ENCODE measurements at places on chromosomes 11 and 22. TPM values are rescaled to one million over a fixed set of nuclear protein-coding genes. Genes with fewer than 3 reads are reported as not detected.

SPDYC gene
- not detected for total RNA-seq

MRGPRX4 gene
- not detected for total RNA-seq

APOBEC3B gene
- 31.5 TPM for total RNA-seq

SLC22A12 gene
- total RNA-seq, result not detected

SLC29A2 gene
- total RNA-seq, result 3.3 TPM

POLR2F gene
- 144 TPM for total RNA-seq

Measured in A549 treated with CpdA at 1 μM for 4 hours (cell line).